ENCODE measurements at places on chromosomes 2 and 18.

- no peak for DNase-seq
Observed at GRCh38 chr2:2107141-2107540, 223.9 kb downstream of the MYT1L start.

DNA sequence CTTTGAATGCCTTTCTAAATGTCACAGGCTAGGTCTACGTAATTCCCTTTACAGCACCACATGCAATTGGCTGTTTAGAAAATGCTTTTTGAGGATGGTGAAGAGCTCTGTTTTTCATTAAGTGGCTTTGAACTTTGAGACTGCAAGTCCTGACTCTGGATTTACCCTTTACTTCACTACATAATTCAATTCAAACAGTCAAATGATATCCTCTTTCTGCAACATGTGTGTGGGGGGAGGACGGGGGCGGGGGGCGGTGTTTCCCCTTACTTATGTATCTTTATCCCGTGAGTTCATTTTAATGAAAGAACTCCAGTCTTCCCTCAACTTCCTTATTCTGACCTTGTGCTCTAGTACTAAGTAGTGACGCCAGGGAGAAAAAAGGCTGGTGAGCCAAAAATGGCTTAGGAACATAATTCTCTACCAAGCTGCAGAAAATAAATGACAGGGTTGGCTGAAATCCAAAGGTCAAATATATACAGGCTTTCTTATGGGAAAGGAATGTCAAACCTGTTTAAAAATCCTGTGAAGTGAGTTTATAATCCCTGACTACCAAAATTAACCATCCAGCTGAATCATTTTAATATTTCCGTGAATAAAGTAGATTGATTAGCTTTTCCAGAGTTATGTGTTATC, 119.6 kb downstream of the SLC8A1 start:
- peak; percentile 87 for DNase-seq

DNA sequence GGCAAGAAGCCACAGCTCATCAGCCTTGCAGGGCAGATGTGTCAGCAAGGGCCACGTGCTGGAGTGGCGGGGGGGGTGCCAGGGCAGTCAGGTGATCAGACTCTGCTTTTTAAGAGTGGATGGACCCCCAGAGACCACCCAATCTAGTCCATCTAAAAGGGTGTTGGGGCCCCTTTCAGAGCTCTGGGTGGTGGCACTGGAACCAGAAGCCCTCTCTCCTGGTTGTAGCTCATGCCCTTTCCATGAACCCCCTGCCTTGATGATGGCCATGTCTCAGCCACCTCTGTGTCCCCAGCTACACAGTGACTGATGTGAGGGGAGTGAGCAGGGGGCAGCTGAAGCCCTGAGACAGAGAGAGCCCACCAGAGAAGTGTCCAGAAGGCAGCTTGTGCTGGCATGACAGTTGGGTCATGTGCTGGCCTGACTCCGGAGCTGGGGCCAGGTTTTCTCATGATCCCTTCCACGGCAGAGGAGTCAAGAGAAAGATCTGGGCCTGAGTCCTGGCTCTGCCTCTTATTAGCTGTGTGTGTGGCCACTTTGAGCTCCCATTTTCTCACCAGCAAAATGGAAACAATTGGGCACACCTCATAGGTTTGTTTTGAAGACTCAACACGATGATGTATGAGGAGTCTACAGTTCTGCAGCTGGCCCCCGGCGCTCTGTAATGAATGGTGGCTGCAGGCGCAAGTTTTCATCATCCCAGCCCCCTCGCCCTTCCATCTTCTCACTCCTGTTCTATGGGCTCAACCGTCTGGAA, 195.7 kb downstream of the ZFP36L2 start:
- DNase-seq, result no peak

DNA sequence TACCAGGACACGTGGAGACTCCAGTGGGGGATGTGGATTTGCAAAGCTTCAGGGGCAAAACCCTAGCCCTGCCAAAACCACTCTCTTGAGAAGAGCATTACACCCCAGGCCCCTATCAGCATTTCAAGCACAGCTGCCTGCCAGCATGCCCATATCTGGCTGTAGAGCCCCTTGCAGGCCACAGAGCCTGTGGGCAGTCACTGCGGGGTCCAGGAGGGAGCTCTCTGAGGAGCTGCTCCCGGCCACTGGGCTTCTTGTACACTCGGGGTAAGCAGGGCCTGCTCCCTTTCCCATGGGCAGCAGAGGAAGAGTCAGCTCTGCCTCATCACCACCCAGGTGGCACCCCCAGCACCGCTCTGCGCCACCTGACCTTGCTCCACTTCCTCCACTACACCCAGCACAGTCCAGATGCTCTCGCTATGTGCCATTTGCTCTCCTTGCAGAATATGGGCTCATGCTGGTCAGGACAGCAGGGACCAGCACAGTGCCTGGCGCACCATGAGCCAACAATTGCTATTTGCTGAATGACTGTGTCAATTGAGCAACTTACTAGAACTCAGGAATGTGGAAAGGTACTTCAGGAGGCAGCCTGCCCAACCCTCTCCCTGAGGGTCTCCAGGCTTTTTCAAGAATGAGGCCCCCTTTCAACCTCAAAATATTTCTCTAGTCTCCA, 7.4 kb downstream of the CHST10 start:
- no peak for DNase-seq

- DNase-seq, result no peak
Observed at GRCh38 chr2:221276601-221277000, 295.5 kb downstream of the EPHA4 start.

DNA sequence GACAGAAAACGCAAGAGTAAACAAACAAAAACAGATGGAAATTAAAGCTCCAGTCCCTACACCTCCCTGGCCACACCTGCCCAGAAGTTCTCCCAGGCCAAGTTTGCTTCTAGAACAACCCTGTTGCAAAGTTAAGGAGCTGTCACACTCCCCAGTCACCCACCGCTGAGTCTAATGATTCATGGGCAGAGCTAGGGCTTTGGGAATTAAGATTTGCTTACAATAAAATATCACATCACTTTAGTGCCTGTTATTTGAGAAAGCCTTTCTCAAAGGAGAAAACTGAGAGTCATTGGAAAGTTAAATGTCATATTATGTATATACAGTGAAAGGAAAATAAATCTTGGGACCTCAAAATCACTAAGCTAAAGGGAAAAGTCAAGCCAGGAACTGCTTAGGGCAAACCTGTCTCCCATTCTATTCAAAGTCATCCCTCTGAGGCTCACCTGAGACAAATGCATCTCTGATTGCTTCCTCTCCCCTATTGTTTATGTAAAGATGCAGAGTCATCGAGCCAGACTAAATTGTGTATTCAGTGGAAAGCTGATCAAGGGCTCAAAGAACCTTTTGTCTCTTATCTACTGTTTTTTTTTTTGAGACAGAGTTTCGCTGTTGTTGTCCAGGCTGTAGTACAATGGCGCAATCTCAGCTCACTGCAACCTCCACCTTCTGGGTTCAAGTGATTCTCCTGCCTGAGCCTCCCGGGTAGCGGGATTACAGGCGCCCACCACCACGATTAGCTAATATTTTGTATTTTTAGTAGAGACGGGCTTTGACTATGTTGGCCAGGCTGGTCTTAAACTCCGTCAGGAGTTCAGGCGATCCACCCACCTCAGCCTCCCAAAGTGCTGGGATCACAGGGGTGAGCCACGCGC, 2.8 kb downstream of the CRYGB start:
- no peak for DNase-seq

DNA sequence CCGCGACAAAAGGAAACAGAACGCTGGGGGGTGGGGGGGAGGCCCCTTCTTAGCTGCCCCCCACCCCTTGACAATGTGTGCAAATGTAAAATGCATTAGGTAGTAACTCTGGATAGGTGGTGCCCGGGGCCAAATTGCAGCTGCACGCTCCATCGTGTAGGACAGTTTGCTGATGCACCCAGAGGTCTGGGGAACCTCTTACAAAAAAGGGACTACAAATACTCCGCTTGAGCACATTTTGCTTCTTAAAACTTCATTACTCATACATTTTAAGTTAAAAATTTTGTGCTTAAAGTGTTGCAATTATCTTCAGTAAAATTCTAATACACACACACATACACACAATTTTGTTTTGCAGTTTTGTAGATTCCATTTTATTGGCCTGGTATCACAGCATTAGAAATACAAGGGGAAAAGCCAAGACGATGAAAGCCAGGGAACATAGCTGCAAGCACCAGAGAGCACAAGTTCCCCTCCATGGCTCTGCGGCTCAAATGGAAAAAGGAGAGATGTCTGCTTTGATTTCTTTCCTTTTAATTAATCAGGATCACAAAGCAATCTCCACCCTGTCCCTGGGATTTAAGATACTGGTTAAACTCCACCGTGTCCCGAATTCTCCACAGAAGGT, 582.1 kb downstream of the ZEB2 start:
- DNase-seq, result no peak

GRCh38 chr2:84057917-84058560, 401.0 kb downstream of the SUCLG1 start:
- DNase-seq, result no peak
